Left lung (tissue), 14 donors: ENCODE measurements at places on chromosomes 1 and 21. TPM values are rescaled to one million over a fixed set of nuclear protein-coding genes. Genes with fewer than 3 reads are reported as not detected.
A peak's percentile ranks its signal among the peaks of the same experiment; 100 is the strongest.

AADACL3 gene
- total RNA-seq, result not detected

DNA sequence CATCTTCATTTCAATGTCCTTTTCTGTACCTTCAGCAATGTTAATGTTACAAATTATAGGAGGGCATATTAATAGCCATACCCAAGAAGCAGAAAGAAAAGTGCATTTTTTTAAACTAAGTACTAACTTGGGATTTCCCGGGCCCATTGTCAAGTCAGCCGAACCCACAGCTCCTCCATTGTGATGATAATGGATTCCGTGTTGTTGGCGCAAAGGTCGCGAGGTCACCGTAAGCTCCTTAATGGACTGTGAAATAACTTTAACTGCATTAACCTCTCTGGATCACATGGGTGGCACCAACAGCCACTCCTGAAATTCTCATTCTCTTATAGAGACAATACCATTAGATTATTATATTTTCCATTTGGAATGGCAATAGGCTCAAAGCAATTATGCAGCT is 250.6 kb upstream of the RRP15 start:
- H3K4me3 ChIP-seq, result no peak overlapping the region
- no peaks in the 10 kb centered on the region for H3K36me3 ChIP-seq
- no peaks in the 10 kb centered on the region for H3K4me1 ChIP-seq
- no peak for DNase-seq

DNA sequence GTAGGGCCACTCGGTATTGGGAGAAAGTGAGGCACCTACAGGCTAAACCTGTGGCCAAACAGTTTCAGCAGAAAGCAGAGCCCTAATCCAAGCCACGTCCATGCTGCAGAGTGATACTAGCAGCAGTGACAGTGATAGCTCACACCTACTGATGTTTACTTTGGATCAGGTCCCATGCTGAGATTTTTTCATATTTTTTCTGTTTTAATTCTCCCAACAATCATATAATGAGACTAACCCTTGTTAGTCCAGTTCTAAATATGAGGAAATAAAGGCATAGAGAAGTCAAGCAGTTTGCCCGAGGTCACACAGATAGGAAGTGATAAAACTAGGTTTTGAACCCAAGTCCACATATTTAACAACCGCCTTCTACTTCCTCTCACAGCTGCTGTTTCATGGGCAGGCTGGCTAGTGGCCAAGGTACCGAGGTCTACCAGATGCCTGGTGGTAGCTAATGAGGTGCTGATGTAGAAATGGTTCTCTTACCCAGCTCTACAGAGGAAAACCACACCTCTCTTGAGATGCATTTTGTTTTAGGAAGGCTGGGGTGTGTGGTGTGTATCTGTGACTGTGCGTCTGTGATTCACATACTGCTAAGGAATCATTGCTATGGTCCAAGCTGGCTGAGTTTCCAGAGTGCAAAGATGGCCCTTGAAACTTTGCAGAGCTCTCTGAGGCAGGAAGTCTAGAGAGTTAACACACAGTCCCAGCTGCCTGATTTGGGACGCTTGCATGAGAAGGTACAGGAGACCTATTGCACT is 80.3 kb upstream of the ARTN start:
- no peaks in the 10 kb centered on the region for H3K27me3 ChIP-seq
- H3K36me3 ChIP-seq, result no peaks in the 10 kb centered on the region
- H3K27ac ChIP-seq, result no peak overlapping the region
- no peak overlapping the region for H3K4me3 ChIP-seq
- DNase-seq, result peak; percentile 86
- H3K4me1 ChIP-seq, result peaks cover 3% of the 10 kb centered on the region

- DNase-seq, result peak; percentile 95
- H3K27ac ChIP-seq, result peak overlapping the region; percentile 67
- H3K4me3 ChIP-seq, result peak overlapping the region; percentile 45
- no peaks in the 10 kb centered on the region for H3K36me3 ChIP-seq
- H3K4me1 ChIP-seq, result peaks cover 37% of the 10 kb centered on the region
Measured at GRCh38 chr1:21937372-21938121, 437 bp upstream of the HSPG2 start.

DNA sequence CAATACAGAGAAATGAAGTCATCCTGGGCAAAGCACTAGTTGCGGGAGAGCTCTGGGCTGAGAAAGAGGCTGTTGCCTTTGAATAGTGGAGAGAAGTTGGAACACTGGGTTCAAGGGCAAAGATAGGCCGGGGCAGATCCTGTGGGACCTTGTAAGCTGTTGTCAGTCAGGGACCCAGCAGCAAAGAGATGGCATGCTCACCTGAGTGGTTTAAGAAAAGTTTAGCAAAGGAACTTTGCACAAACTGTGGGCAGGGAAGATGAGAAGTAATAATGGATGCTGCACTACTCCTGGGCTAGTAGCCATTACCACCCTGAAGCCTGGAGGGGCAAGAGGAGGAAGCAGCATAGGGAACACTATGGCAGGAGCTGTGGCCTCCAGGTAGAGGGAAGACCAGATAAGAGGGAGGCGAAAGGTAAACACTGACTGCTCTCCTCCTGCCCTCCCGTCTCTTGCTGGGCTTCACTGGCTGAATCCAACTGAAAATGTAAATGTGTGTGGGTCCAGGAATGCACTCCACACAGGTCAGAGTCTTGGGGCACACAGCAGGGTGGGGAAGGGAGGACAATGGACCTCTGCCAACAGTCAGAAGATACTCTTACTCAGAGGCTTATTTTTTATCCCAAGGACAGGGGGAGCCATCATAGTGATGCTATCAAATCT is 129.2 kb downstream of the PLPP3 start:
- H3K27ac ChIP-seq, result no peak overlapping the region
- H3K36me3 ChIP-seq, result no peaks in the 10 kb centered on the region
- H3K4me1 ChIP-seq, result peaks cover 41% of the 10 kb centered on the region
- H3K4me3 ChIP-seq, result no peak overlapping the region

DNA sequence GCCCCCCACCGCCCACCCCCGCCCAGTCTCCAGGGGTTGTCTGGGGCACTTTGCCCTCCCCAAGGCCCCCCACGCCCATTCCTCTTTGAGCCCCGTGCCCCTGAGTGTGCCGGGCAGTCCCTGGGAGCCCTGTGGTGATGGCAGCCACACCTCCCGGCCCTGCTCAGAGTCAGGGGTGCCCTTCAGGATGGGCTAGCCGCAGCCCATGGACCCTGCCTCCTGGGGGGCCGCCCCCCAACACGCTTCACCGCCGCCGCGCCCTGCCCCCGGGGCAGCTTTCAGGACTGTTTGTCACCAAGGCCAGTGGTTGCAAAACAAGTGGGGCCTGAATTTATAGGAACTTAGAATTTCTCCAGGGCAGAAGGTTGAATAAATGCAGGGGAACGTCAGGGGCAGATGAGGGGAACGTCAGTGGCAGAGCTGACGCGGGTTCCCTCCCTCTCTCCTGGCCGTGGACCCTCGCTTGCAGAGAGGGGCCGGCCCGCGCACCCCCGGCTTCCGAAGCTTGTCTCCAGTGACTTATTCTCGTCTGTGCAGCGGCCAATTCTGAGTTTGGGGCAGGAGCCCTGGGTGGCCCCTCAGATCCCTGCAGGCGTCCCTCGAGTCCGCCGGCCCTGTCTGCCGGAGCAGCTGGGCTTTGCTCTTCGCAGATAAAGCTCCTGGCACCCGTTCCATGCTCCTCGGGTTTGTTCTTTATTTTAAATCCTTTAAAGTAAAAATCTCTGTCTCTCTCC is 41.2 kb upstream of the ADARB1 start:
- H3K4me1 ChIP-seq, result peaks cover 37% of the 10 kb centered on the region
- no peaks in the 10 kb centered on the region for H3K36me3 ChIP-seq
- peak overlapping the region; percentile 56 for H3K27ac ChIP-seq
- peaks cover 28% of the 10 kb centered on the region for H3K27me3 ChIP-seq

LRRC8D gene
- 23.6 TPM for total RNA-seq

DNA sequence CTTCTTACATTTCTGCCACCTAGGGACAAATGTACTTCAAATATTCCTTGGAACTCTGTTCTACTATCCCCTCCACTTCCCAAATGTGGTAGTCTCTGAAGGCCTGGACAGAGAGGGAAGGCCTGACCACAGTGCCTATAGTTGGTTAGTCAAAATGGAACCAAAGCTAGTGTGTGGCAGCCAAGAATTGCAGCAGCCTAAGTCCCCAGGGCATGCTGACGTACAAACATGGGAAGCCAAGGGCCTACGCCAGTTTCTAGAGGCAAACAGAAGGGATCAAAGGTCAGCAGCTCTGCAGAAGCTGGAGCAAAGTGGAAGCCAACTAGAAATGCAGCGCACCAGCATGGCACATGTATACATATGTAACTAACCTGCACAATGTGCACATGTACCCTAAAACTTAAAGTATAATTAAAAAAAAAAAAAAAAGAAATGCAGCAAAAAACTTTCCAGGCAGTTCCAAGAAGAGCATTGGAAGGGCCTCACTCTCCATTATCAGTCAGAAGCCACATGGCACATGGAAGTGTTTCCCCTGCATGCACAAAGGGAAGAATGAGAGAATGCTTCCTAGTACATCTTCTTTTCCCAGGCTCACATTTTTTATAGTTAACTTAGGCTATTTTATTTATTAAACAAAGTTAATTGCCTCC is 39.4 kb upstream of the GADD45A start:
- no peaks in the 10 kb centered on the region for H3K27me3 ChIP-seq
- no peaks in the 10 kb centered on the region for H3K4me1 ChIP-seq
- no peak for DNase-seq
- H3K36me3 ChIP-seq, result no peaks in the 10 kb centered on the region

DNA sequence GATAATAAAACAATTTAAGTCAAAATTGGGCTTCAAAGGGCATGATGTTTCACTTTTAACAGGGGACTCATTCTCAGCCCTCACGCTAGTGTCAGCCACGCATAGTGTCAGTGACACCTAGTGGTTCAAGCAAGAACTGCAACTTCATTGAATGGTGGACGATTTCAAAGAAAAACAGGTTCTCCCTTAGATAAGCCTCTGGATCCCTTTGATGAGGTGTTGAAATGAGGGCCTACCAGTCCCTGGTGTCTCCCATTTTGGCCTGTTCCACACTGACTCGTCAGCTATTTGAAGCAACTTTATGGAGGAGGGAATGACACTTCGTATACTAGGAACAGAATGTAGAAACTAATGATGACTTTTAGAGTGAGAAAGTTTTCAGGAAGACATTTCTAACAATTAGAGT is 56.2 kb downstream of the FCRL5 start:
- H3K36me3 ChIP-seq, result no peaks in the 10 kb centered on the region
- H3K27ac ChIP-seq, result no peak overlapping the region
- no peak overlapping the region for H3K4me3 ChIP-seq

GRCh38 chr1:18640228-18641004 is 9.8 kb downstream of the PAX7 start:
- H3K27ac ChIP-seq, result no peak overlapping the region
- H3K4me1 ChIP-seq, result no peaks in the 10 kb centered on the region
- peaks cover 100% of the 10 kb centered on the region for H3K27me3 ChIP-seq
- no peak for DNase-seq
- H3K4me3 ChIP-seq, result no peak overlapping the region
- no peaks in the 10 kb centered on the region for H3K36me3 ChIP-seq

TEDDM1 gene
- not detected for total RNA-seq

FAM163A gene
- not detected for total RNA-seq

FAM72A gene
- total RNA-seq, result 3.9 TPM

DNA sequence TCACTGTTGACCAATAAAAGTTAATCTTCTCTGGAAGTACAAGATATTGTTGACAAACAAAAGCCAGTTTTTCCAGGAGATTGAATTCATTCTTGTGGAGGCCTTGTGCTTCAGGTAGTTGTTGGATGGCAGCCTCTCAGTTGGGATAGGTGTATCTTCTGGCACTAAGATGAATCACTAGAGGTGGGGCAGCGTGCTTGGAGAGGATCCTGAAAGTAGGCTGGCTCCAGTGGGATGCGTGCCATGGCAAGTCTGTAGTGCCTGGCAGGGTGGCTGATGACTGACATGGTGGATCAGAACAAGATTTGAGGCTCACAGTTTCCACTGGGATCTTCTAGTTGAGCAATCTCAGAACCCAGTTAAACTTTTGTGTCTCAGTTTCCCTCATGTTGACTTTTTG is 2.4 kb downstream of the VPS13D start:
- H3K36me3 ChIP-seq, result peaks cover 32% of the 10 kb centered on the region
- no peaks in the 10 kb centered on the region for H3K27me3 ChIP-seq
- no peak overlapping the region for H3K4me3 ChIP-seq
- no peak overlapping the region for H3K27ac ChIP-seq
- no peak for DNase-seq

DNA sequence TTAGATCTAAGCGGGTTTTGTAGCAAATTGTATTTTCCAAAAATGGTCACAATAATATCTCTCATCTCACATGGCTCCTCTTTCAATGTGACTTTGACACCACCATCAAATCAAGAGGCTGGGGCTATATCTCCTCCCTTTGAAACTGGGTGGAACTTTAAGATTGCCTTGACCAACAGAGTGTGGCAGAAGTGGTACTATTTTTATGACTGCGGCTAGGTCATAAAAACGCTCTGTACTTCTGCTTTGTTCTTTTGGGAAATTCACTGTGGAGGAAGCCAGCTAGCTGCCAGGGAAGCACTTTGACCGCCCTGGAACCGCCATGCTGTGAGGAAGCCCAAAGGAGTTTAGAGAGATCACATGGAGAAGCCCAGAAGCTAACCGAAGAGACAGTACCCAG is 50.7 kb upstream of the ACOT11 start:
- H3K36me3 ChIP-seq, result no peaks in the 10 kb centered on the region
- no peak overlapping the region for H3K4me3 ChIP-seq
- no peak overlapping the region for H3K27ac ChIP-seq
- peaks cover 20% of the 10 kb centered on the region for H3K27me3 ChIP-seq
- no peak for DNase-seq

MAP3K7CL gene
- 5.0 TPM for total RNA-seq

DNA sequence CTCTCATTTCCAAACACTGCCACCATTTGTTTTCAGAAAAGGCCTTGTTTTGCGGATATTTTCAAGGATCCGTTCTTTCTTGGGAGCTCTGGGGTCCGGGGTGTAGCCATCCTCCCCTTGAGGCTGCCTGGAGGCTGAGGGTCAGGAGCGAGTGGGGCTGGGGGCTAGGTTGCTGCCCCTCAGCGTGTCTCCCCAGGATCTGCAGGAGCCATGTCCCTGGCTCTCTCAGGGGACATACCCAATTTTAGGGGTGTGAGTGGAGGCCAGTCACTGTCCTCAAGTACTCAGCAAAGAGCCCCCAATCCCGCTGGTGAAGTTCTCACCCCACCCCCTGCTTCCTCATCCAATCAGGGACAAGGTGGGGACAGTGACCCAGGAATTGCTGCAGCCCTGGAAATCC is 15.0 kb upstream of the PRDM16 start:
- no peak overlapping the region for H3K4me3 ChIP-seq
- no peak overlapping the region for H3K27ac ChIP-seq

- no peak for DNase-seq
- no peaks in the 10 kb centered on the region for H3K36me3 ChIP-seq
- no peak overlapping the region for H3K4me3 ChIP-seq
- no peak overlapping the region for H3K27ac ChIP-seq
- H3K4me1 ChIP-seq, result no peaks in the 10 kb centered on the region
Measured at GRCh38 chr1:159989581-159989980, 35.5 kb upstream of the SLAMF9 start.

RBM8A gene
- total RNA-seq, result 90.2 TPM

- H3K4me1 ChIP-seq, result peaks cover 4% of the 10 kb centered on the region
- H3K27ac ChIP-seq, result no peak overlapping the region
- H3K27me3 ChIP-seq, result peaks cover 4% of the 10 kb centered on the region
- no peak overlapping the region for H3K4me3 ChIP-seq
- DNase-seq, result no peak
Measured at GRCh38 chr1:192476802-192477298, 98.7 kb upstream of the RGS1 start.

GRCh38 chr1:37017720-37018119 is 16.6 kb downstream of the GRIK3 start:
- no peaks in the 10 kb centered on the region for H3K36me3 ChIP-seq
- no peaks in the 10 kb centered on the region for H3K4me1 ChIP-seq
- H3K27ac ChIP-seq, result no peak overlapping the region
- H3K27me3 ChIP-seq, result peaks cover 30% of the 10 kb centered on the region
- H3K4me3 ChIP-seq, result no peak overlapping the region
